ENCODE measurements at places on chromosomes 2 and 18.

DNA sequence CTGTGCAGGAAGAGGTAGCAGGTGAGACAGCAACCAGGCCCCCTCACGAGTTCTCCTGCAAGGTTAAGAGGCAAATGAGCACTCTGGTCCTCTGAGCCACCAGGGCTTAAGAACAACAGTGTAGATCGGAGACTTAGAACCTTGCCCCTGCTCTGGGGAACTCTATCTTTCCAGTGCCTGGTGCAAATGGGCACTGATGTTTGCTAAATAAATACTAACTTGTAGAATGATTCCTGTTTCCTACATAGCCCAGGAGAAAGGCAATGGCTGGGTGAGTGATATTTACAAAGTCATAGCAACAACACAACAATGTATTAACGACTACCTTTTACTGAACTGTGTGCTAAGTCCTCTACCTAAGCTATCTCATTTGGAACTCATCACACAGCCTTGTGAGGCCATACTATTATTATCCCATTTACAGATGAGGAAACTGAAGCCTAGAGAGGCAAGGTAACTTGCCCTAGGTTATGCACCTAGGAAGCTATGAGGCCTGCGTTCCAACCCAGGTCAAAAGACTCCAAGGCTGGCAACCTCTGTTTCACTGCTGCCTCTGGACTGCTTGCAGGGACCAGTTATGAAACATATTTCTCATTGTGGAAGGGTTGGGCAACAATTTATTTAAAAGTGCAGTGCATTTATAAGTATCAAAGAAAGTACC lies 4.3 kb downstream of the ATP8B1 start:
- no peak for DNase-seq

GRCh38 chr2:219001577-219002394 lies 8.6 kb upstream of the CRYBA2 start:
- DNase-seq: no peak

DNA sequence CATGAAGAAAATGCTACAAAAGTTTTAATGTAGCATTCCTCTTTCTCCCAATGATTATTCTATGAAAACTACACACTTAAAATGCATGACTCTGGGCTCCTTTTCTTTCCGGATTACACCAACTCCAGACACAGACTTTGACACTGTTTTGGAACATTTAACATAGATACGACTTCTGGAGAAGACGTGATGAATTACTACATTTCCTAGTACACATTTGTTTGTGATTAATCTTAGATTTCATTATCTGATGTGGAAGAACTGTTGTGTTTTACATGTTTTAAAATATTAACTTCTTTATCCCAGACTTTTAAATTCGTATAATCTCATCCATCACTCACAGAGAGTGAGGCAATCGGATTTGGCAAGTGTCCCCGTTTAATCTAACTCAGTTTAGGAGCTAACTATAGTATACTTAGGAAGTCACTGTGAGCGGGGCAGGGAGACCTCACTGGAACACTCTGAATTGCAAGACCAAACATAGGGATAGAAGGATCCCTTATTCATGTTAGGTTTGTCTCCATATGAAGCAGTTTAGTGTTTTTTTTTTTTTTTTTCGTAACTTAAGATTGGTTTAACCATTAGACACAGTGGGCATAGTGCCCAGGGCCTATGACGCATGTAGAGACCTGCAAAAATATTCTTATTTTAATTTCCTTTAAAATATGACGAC lies 66.7 kb downstream of the PDE1A start:
- DNase-seq: peak; percentile 8

DNA sequence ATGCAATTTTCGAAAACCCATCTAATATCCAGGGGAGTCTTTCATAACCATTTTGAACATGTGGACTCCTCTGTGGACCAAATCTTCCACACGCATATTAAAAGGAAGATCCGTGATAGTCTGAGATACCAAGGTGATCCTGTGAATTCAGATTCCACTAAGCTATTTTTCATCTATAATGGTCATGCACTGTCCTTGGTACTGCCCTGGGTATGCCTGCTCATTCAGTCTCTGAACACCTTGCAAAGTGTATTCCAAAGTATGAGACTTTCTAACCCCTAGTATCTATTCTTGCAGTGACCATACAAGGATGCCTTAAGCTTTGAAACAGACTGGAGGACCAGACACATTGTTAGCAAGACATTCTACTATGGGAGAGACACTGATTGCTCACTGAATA lies 217.6 kb upstream of the CCDC150 start:
- no peak for DNase-seq

DNA sequence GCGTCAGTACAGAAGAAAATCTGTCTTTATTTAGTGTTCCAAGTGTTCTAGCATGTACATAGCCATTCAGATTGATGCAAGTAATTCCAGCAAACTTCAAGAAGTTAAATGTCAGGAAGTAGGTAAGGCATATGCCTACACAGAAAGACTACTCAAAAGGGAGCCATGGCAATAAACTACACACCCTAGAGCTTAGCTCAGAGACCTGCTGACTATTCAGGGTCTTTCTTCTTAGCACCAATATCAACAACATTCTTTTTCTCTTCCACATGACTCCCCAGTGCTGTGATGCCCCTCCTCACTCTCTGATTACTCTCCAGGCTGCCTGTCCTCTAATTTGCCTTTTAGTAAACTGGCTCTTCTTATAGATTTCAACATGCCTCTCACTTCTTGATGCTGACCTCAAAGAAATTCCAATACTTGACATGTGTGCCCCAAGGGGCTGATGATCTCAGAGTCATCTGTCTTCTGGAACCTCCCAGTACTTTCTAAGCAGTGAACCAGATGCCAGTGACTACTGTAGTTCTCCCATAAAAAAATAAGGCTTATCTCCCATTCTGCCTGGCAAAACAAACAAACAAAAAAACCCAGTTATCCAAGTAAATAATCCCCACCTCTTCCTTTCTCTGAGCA lies 909.2 kb upstream of the FANCL start:
- no peak for DNase-seq

DNA sequence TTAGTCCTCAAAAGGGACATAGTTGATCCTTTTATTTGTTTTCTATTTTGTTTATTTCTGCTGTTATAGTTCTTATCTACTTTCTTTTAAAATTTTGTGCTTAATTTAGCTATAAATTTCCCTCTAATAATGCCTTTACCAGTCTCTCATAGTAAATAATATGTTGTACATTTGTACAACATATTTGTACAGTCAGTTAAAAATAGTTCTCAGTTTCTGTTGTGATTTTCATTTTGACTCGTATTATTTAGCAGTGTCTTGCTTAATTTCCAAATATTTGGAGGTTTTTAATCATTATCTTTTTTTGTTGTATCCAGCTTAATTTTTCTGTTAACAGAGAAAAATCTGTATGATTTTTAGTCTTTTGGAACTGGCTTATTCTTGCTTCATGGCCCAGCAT lies 443.6 kb upstream of the TRIB2 start:
- DNase-seq: no peak

GRCh38 chr2:64918220-64918886 lies 70.8 kb upstream of the SLC1A4 start:
- no peak for DNase-seq

Measured in AG20443 (cell line).